ENCODE measurements at places on chromosomes 5 and 9.
A peak's percentile ranks its signal among the peaks of the same experiment; 100 is the strongest.

DNA sequence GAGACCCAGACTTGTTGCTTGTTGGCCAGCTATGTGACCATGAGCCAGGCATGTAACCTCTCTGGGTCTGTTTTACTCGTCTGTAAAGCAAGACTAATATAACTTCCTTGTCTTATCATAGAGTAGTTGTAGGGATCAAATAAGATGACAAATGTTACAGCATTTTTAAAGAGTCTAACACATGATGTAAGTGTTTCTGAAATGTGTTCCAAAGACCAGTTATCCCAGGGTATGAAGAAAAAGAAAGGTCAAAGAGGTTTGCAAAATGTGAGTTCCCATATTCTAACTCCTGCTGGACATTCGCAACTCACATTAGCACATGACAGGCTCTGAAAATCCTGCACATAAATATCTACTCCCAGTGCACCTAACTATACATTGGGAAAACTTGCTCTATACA is 28.5 kb upstream of the MATR3 start:
- no peak for DNase-seq

GRCh38 chr5:109929376-109929775 is 239.6 kb downstream of the MAN2A1 start:
- no peak for DNase-seq

DNA sequence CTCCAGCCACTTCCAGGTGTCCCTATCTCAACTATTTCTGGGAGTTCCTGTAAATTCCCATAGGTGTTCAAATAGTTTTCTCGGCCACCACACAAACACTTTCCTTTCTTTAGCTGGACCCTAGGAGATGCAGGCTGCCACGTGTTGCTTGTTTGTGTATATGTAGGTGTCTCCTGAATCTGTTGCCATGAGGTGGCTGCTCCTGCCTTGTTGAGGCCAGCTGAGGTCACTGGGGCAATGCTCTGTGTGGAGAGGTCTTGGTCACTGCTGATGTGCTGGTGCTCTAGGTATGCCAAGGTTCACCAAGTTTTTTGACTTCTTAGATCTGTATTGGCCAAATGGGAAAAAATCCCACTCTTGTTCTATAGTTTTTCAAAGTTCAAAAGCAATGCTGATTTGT is 132.5 kb upstream of the CHD1 start:
- no peak for DNase-seq

DNA sequence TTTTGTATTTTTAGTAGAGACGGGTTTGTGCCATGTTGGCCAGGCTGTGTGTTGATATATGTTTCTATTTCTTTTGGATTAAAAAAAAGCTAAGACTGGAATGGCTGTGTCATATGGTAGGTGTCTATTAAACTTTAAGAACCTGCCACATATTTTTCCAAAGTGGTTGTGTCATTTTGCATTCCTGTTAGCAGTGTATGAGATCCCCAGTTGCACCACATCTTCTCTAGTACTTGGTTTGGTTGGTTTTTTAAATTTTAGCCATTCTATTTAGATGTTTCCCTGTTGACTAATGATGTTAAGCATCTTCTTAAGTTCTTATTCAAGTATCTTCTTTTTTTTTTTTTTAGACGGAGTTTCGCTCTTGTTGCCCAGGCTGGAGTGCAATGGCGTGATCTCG is 36.2 kb upstream of the MEGF9 start:
- no peak for DNase-seq

DNA sequence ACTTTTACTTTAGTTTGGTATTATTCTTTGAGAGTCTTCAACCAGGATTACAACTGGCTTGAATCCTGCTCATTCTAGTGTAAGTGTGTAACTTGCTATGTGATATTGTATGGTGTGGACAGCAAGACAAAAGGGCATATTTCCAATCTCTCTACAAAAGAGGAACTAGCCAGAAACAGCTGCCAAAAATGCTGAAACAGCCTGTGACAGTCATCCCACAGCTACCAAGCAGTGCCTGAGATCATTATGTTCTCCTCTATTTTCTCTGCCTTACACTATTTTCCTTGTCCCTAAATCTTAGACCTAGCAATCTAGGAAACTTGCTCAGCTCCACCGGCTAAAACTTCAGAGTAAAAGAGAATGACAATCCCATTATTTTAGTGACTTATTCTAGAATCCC is 42.8 kb downstream of the WDR41 start:
- no peak for DNase-seq

DNA sequence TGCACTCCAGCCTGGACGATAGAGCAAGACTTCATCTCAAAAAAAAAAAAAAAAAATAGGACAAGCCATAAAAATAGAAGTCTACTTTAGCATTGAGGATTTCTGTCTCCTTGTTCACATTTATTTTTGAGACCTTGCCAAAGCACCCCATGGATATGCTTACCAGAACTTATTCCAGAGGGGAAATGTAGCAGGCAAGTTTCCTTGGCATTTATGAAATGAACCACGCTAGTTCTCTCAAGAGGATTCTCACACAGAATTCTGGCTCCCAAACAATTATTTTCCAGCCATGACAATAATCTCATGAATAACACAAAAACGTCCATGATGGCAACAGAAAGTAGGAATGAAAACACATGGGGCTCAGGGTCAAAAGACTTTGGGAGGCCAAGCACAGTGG is 23.4 kb upstream of the GPX8 start:
- no peak for DNase-seq

DNA sequence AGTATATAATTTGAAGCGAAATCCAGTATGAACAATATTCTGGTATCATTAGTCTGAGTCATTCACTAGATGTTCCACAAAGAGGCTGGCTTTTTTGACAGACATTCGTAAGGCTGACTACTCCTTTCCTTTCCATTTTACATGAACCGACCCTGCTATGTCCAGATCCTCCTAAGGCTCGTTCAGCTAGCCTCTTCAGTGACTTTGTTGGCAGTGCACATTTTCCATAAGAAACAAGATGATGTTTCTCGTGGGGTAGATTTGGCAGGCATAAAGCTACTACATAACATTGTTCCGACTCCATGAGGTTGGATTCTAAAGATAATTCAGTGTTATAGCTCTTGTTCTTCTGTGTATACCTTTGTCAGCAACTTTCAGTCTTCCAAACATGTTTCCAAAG is 49.0 kb downstream of the ZNF462 start:
- no peak for DNase-seq

DNA sequence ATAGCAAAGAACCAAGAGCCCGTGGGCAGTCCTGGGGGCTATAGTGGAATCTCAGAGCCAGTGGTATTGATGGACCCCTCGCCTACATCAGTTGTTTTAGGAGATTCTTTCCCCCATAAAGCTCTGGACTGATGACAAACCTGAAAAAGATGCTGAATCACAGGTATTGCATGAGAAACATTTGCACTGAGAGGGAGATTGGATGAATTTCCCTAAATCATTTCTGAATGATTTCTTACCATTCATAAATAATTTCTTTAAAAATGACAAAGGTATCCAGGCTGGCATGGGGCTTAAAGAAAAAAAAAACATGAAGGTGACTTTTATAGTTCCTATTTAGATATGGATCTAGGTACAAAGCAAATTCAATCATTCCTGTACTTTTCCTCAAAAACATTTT is 54.0 kb upstream of the SLIT3 start:
- no peak for DNase-seq

GRCh38 chr5:10699987-10700386 is 61.0 kb downstream of the DAP start:
- DNase-seq = no peak

- DNase-seq = peak; percentile 96
Observed at GRCh38 chr9:99819856-99820684, 1.6 kb upstream of the NR4A3 start.

GRCh38 chr5:151381899-151382298 is 34.5 kb upstream of the SLC36A2 start:
- DNase-seq = no peak

- no peak for DNase-seq
Observed at GRCh38 chr5:153952057-153952456, 86.7 kb downstream of the FAM114A2 start.

- no peak for DNase-seq
Observed at GRCh38 chr5:122697191-122697590, 77.7 kb upstream of the SNX2 start.

GRCh38 chr5:80711938-80712337 is 57.2 kb upstream of the DHFR start:
- peak; percentile 39 for DNase-seq

GRCh38 chr9:125966466-125966865 is 219.3 kb downstream of the PBX3 start:
- no peak for DNase-seq

- no peak for DNase-seq
Observed at GRCh38 chr5:65796269-65796668, 74.3 kb downstream of the NLN start.

- DNase-seq = peak; percentile 57
Observed at GRCh38 chr9:36450110-36450732, 50.2 kb upstream of the RNF38 start.

DNA sequence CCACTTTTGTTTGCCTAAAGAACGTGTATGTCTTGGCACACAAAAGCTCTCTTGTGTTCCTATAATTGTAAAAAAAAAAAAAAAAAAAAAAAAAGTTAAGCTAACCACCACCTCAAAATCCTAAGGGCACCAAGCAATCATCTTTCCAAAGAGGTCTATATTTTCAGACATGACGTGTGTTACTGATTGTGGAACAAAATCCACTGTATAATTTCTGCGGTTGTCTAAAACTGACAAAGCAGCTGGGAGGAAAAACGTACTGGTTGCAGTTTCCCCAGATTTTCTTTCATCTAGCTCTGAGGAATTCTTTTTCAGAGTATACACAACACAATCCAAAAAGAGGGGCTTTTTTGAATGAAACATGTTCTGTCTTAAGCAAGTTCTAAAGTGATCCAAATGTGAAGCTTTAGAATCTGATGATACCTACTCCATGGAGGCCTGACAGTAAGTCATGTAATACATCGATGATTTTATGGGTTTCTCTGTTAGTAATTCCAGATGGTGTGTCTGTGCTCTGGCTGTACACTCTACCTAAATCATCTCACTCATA is 375.6 kb upstream of the NUDT12 start:
- peak; percentile 17 for DNase-seq

GRCh38 chr9:86301686-86302085 is 19.3 kb upstream of the ISCA1 start:
- DNase-seq = no peak

- DNase-seq = no peak
Observed at GRCh38 chr5:143225511-143225910, 178.0 kb downstream of the NR3C1 start.

GRCh38 chr5:125560476-125561225 is 814.2 kb upstream of the ZNF608 start:
- DNase-seq = no peak

- no peak for DNase-seq
Observed at GRCh38 chr5:139821806-139822552, 26.4 kb downstream of the PSD2 start.

DNA sequence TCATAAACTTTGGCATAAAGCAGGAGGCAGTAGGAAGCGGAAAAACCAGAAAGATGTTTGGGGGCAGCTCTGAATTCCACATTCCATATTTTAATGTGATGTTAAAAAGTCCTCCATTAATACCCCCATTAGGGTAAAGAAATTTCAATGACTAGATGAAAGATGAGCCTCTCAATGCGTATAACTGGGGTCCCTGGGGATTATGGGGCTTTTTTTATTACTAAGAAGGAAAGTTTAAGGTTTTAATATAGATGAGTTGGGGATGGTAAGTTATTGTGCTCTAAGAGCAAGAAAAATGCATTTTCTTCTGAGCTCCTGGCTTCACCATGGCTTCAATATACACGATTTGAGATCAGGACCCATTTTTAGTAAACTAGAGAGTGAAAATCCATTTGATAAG is 321.9 kb downstream of the CDK5RAP2 start:
- no peak for DNase-seq

DNA sequence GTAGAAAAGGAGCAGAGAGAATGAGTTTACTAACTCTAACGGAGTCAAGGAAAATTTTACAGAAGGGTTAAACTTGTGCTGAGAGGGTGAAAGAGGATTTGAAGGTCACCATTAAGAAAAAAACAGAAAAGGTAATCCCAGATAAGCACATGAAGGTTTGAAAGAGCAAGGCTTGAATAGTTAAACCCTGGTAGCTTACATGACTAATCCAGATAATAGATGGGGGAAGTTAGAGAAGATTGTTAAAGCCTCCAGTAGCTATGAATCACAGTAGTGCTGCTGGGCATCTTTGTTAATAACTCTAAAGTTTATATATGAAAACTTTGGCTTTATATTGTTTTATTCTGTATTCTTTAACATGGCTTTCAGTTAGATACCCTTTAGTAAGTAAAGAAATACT is 354.5 kb upstream of the FTMT start:
- no peak for DNase-seq

DNA sequence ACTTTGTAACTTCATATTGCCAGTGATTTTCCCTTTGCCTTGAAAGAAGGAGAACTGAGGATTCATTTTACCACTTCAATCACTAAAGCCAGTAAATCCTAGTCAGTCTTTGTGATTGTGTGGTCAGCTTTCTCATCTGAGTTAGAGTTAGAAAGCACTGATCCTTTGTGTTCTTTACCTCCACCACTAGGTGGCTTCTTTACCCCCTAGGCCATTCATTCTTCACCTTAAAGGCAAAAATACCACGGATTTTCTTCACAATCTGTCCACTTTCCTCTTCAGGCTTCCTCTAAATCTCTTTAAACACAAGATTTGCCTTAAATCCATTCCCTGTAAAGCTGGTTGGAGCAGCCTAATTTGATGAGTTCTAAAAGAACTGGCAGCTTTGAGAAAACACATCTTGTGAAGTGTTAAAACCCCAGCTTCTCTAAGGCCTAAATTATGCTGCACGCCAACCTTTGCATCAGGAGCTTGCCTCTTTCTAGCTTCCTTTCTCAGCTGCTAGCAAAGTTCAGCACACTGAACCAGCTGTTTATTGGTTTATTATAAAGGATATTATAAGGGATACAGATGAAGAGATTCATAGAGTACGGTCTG is 20.4 kb downstream of the BDP1 start:
- no peak for DNase-seq

- no peak for DNase-seq
Observed at GRCh38 chr5:126103868-126104267, 319.3 kb upstream of the GRAMD2B start.

DNA sequence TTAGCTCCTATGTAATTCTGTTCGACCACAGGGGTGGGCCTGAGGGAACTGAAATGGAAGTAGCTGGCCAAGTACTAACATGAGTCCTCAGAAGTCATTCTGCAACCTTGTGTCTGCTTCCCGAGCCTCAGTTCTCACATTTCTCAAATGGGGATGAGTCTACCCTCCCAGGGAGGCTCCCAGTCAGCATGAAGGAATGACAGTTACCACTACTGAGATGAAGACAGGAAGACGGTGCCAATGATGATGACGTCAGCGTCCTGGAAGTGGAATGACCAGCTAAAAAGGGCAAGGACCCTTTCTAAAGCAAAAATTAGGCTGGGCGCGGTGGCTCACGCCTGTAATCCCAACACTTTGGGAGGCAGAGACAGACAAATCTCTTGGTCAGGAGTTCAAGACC is 6.8 kb downstream of the PIP5KL1 start:
- DNase-seq = no peak

DNA sequence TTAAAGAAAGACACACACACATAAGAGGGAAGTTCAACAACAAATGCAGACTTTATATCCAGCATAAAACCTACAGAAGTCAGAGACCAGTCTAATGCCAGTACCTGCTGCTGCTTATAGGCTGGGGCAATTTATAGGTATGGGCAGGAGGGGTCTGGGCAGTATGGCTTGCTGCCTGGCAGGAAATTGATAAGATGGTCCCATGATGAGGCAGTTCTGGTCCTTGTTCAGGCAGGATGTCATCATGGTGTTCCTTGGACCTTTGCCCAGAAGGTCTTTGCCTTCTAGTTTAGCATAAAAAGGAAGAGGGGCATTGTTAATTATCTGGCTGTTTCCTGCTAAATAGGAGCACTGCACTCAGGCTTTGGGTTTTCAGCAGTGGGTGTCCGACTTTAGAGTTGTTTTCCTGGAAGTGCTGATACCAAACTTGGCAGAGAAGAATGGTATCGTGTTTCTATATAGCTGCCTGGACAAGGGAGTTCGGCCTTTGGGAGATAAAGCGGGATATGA is 10.4 kb upstream of the PDCD1LG2 start:
- DNase-seq = peak; percentile 35

Measured in NCI-H2081 (cell line).